Fibroblast of skin of back (primary cell): ENCODE measurements at places on chromosomes 1 and 21.

DNA sequence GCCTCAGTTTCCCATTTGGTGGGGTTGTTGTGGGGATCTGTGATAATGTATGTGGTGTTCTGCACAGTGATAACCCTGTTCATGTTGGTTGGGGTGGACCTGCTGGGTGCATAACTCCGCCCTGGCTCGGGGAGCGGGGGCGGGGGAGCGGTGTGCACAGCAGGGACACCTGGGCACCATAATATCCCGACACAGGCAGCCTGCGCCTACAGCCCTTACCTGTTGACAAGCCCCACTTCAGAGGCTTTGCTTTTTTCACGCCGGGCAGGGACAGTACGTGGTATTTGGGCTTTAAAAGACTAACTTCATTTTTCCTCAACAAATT lies 48.0 kb upstream of the ACOT11 start:
- DNase-seq, result no peak

- no peak for DNase-seq
These were observed 42.0 kb upstream of the LHX8 start for GRCh38 chr1:75092141-75092540.

DNA sequence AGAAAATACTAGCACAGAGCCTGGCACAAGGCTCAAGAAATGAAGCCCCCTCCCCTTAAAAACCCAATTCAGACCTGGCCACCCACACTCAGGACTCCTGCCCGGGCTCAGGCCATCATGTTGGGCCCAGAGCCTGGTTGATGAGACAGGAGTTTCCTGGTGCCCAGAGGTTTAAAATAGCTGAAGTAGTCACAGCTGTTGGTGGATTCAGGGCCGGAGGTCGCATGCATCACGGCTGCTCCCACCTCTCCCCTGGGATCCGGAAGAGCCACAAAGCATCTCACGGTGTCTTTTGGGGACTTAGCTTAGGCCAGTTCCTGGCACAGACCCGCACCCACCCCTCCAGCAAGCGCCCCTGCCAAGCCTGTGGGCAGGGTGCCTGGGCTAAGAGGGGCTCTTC lies 2.6 kb upstream of the PADI2 start:
- DNase-seq, result peak; percentile 31

DNA sequence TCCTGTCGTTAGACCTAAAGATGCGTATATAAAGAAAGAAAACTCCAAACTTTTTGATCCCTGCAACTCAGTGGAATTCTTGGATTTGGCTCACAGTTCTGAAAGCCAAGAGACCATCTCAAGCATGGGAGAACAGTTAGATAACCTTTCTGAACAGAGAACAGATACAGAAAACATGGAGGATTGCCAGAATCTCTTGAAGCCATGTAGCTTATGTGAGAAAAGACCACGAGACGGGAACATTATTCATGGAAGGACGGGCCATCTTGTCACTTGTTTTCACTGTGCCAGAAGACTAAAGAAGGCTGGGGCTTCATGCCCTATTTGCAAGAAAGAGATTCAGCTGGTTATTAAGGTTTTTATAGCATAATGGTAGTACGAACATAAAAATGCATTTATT lies 33.1 kb downstream of the MDM4 start:
- no peak for DNase-seq

DNA sequence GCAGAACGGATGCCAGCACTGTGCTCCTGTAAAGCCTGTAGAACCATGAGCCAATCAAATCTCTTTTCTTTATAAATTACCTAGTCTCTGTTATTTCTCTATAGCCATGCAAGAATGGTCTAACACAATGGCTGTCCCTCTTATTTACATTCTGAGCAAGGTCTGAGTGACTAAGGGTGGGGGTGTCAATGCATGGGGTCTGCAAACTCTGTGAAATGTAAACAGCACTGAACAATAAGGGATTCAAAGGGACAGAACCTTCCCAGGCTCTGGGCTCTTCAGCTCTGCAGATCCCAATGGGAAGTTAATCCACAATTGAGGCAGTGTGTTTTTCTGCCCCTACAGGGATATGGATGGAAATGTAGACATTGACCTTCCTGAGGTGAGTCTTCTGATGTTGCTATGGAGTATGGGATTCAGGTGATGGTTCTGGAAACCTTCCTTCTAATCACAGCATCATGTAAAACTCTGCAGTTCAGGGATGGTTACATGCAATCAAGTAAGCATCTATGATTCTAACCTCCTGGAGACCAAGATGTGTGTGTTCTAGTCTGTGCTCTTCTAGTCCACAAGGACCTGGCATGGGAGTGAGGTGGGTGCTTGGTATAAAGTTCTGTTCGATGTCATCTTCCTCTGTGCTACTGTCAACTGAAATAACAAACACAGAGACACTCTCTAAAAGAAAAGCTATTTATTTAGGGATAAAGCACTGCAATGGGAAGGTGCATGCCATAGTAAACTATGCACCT lies 38.6 kb downstream of the CAPN9 start:
- no peak for DNase-seq

DNA sequence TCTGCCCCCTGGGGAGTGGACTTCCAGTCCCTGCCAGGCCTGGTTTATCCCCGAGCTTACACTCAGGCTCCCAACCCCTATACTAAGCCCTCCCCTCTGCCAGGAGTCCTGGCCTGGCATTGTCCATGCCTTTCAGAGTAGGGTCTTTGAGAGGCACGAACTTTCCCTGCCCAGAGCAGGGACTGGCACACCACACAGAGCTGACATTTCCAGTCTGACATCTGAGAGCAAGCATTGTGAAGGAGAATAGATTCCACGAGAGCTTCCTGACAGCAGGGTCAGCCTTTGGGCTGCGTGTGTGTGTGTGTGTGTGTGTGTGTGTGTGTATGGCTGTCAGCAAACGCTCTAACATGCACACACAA lies 59.5 kb upstream of the LAPTM5 start:
- no peak for DNase-seq

DNA sequence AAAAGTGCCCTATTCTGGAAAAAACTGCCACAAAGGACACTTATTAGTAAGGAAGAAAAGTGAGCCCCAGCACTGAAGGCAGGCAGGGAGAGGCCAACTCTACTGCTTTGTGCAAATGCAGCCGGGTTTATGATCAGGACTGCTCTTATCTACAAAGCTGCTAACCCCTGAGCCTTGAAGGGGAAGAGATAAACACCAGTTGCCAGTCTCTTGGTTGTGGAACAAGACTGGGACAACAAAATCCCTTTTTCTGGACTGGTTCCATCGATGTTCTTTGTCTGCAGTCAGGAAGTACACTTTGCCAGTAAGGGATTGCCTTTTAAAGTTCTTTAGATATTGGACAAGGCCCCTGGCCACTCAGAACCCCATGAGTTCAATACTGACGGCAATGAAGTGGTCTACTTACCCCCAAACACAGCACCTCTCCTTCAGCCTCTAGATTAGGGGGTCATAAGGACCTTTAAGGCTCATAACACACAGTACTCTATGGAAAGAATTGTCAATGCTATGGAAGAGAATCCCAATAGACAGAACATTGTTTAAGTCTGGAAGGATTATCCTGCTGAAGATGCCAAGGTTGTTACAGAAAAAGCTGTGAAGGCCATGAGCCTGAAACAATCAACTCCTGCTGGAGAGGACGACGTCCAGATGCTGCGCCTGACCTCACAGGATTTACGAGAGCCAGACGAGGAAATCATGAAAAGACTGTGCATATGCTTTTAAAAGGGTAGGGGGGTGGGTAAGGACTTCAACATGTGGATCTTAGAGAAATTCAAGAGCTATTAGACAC lies 43.6 kb downstream of the GNB1 start:
- no peak for DNase-seq

DNA sequence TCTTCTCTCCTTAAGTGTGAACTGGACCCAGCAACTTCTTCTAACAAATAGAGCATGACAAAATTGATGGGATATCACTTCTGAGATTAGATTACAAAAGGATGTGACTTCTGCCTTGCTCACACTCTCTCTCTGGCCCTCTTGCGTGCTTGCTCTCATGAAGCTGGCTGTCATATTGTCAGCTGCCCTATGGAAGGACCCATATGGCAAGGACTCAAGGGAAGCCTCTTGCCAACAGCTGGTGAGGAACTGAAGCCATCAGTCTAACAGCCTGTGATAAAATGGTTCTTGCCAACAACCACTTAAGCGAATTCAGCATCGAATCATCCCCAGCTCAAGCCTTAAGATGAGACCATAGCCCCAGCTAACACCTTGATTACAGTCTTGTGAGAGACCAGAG lies 4.8 kb upstream of the TLR5 start:
- no peak for DNase-seq

DNA sequence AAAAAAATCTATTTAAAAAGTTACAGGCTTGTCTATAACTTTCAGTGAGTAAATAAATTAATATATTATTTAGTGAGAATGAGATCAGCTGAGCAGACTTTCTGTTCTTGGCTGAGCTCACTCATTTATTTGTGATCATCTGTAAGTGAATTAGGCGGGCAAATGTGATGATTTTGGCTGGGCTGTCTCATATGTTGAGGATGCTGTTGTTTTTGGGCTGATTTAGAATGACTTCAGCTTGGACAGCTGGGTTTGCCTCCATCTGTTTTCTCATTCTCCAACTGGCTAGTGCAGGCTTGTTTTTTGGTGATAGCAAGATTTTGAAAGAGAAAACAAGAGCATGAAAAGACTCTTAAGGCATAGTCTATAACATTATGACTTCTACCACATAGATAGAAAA lies 475.8 kb upstream of the OLFM3 start:
- DNase-seq, result no peak
